ENCODE measurements at places on chromosomes 5 and 9.

DNA sequence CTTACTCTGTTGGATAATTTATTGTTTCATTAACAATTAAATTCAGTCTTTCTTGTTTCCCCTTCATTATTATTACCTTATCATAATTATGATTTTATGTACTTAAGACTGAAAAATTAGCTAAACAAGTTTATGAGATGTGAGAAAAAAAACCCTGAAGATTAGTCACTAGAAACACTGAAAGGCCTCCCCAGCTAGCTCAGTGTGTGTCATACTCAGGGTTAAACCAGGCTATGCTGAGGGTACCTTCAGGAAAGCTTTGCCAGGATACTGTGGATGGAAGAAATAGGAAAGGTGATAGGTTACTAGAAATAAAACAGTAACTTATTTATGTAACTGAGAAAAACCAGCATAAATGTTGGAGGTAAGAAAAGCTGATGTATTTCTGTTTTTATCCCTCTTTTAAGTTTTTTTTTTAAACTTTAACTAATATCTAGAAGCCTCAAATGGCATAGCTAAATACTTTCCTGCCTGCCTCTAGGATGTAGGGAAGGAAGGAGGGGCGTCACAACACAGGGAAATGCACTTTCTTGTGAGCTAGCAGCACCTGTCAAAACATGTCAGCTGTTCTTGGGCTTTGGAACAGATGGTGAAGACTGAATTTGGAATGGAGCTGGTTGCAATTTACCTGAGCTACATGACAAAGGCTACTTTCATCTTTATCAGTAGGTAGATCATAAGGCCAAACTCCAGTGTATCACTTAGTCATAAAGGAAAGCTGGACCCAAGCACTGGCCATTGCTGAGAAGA lies 24.2 kb downstream of the NMRK1 start:
- no peak for DNase-seq

- no peak for DNase-seq
These were observed 10.5 kb downstream of the NR2F1-AS1 start for GRCh38 chr5:93570294-93571113.

GRCh38 chr5:137734331-137734730 lies 1.6 kb downstream of the KLHL3 start:
- no peak for DNase-seq

- DNase-seq = no peak
These were observed 693.8 kb downstream of the DNAH5 start for GRCh38 chr5:13250464-13251291.
